ENCODE measurements at places on chromosomes 12 and 14.

DNA sequence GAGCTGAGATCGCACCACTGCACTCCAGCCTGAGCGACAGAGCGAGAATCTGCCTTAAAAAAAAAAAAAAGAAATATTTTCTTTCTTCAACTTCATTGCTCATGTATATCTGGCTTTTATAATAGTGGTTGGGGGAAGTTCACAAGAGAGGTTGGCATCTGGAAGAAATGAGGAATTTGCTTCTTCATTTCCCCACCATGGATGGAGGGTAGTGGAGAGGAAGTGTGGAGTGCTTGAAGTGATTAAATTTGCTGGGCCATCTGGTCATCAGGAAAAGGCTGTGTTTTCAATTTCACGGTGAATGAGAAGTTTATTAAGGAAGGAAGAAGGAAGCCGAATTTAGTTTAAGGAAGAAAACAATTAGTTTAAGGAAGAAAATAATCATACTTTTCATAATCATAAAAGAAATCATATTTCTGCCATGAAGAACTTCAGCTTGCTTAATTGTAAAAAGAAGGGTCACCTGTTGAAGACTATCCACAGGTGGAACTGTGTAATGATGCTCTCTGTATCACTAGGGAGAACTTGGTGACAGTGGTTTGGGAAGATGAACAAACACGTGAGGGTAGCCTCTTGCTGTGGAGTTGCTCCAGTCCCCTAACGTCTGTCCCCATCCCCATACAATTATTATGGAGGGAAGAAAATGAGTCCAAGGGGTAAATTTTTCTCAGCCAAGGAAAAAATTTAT is 197.3 kb upstream of the ARHGAP5 start:
- DNase-seq = no peak

DNA sequence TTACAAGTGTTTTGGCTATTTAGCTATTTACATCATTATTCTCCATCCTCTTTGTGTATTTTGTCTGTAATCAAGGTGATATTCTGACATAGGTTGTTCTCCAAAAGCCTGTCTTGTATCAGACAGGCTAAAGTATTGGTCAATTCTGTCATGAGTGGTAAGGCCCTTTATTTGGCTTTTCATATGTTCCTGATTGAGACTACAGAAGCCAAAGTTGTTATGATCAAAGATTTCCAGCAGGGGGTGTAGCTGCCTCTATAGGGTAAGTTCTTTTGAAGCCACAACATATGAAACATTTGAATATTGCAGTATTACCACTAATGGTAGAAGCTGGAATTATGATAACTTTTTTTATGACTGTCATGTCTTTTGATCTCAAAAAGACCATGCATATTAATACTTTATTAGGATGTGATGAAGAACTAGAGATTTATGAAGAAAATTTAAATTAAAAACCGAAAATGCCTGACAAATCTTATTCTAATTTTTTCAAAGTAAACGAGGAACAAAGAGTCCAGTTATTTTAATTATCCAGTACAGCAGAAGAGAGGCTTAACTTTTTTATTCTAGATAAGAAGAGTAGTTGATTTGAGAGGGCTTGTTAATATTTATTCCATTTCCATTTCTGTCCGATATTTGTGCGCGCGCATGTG is 3.4 kb upstream of the ARHGAP5 start:
- peak; percentile 25 for DNase-seq

GRCh38 chr12:44287545-44287944 is 451.7 kb downstream of the TMEM117 start:
- DNase-seq = no peak

DNA sequence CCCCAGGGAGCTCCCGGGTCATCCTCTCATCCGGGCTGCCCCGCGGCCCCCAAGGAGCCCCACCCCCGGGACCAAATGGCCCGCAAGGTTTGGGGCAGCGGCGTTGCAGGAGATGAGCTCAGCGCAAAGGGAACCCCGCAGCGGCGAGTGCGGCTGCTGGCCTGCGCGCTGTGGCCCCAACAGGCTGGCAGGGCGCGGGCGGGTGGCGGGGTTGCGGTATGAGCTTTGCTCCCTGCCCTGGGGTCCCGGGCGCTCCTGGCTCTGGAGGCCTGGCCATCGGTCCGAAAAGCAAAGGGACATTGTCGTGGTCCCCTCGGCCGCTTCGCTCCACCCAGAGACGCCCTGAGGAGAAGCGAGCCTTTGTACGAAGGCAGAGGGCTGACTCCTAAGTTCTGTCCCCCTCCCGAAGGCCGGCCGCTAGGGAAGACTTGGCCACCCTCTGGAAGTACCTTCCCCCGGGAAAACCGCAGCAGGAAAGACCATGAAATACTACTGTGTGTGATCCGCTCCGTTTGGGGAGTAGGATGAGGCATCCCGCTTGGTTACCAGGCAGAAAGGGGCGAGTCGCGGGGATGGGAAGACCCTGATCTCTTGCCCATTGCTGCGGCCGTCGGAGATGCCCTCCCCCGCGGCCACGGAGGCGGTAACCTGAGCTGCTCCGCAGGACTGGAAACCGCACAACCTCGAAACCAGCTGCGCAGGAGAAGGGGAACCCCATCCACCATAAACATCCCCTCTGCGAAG is 620 bp upstream of the NID2 start:
- no peak for DNase-seq

DNA sequence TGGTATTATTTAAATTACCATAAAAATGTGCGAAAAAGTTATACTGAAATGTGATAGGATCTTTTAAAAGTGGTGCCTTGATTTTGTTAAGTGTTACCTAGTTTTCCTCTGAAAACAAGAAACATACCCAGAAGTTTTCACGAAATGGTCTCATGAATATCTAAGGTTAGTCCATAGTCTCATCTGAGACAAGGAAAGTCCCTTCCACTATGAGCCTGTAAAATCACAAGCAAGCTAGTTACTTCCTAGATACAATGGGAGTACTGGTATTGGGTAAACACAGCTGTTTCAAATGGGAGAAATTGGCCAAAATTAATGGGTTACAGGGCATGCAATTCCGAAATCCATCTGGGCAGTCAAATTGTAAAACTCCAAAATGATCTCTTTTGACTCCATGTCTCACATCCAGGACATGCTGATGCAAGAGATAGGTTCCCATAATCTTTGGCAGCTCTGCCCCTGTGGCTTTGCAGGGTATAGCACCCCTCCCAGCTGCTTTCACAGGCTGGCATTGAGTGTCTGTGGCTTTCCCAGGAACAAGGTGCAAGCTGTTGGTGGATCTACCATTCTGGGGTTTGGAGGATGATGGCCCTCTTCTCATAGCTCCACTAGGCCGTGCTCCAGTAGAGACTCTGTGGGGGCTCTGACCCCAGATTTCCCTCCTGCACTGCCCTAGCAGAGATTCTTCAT is 271.4 kb downstream of the NAV3 start:
- DNase-seq = no peak

GRCh38 chr14:36784541-36784940 is 122.9 kb downstream of the PAX9 start:
- no peak for DNase-seq

GRCh38 chr14:72996916-72997315 is 30.0 kb downstream of the ZFYVE1 start:
- DNase-seq = no peak

DNA sequence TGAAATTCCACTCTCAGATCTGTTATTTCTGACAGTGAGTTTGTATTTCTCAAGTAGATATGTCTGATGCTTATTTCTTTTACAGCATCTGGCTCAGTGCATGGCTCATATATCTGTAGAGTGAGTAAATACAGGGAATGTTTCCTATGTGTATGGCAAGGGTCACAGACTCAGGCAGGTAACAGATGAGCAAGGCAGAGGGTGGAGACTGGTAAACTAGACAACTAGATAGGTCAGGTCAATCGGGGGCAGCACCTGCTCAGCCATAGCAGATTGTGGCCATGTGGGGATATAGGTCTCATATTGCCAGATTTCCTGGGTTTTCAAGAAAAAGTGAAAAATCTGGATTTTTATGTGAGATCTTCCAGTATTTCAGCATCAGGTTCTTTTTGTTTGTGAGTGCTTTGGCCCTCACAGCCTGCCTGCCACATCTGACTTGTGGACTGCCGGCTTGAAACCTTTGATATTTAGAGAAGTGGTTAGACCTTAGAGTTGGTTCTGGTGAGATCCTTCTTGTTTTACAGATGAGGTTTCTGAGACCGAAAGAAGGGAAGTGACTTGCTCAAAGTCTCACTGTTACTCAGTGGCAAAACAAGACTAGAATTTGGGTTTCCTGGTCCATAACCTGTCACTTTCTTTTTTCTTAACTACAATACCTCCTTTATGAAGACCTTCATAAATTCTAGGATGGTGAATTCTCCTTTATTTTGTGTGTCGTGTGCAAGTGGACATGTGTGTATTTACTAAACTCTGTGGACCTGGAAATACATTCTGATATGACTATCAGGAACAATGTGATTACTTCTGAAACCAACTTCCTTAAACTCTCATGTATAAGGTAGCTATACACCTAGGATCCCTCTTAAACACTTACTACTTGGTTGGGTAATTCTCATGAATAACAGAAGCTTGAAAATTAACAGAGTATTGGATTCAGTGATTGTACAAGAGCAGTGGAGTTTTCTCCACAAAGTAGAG is 34.4 kb downstream of the PROX2 start:
- no peak for DNase-seq

DNA sequence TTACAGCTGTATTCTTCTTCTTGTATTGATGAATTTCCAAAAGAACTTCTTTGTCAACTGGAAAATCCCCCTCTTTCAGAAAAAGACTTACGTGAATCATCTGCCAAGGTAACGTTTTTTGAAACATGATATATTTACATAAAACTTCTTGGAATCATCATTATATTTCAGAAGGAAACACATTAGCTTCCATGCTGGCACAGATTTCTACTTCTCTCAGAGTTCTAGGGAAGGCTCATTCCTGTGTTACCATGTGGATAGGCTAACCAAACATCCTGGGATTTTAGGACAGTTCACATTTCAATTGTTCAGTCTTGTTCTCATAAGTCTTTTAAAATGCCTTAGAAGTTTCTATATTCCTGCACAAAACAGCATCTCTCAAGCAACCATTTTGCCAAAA is 120.3 kb upstream of the NEDD1 start:
- no peak for DNase-seq

DNA sequence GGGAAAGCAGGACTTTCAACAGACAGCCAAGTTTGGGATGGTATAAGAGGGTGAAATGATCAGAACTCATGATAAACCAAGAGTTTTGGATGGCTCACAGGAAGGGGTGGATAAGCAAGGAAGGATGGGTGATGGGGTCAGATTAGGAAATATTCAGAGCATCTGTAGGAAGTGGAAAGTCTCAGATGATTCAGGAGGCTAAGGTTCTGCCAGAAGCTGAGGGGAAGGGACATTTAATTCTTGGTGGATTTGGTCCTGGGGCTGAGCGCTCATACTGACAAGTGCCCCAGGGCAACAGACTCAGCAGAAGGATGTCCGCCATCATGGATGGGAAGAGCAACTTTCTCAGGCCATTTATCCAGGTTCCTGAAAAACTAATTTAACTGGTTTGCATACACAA is 28.4 kb upstream of the BDKRB2 start:
- DNase-seq = no peak

GRCh38 chr12:20314328-20314727 is 54.0 kb upstream of the PDE3A start:
- no peak for DNase-seq

DNA sequence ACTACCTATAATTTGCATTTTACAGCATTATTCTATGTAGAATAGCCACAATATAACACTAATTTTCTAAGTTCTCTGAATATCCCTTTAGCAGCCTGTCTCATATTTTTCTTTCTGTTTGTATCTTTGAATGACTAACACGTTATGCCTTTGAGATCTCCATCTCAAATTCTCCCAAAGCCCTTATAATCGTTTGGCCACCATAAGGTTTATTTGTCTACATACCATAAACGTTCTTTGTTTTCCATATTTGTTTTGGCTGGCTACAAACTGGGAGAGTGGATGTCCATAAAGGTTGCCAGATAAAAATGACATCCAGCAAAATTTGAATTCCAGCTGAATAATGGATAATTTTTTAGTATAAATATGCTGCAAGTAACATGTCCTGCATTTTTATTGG is 203.7 kb downstream of the STXBP6 start:
- DNase-seq = no peak

DNA sequence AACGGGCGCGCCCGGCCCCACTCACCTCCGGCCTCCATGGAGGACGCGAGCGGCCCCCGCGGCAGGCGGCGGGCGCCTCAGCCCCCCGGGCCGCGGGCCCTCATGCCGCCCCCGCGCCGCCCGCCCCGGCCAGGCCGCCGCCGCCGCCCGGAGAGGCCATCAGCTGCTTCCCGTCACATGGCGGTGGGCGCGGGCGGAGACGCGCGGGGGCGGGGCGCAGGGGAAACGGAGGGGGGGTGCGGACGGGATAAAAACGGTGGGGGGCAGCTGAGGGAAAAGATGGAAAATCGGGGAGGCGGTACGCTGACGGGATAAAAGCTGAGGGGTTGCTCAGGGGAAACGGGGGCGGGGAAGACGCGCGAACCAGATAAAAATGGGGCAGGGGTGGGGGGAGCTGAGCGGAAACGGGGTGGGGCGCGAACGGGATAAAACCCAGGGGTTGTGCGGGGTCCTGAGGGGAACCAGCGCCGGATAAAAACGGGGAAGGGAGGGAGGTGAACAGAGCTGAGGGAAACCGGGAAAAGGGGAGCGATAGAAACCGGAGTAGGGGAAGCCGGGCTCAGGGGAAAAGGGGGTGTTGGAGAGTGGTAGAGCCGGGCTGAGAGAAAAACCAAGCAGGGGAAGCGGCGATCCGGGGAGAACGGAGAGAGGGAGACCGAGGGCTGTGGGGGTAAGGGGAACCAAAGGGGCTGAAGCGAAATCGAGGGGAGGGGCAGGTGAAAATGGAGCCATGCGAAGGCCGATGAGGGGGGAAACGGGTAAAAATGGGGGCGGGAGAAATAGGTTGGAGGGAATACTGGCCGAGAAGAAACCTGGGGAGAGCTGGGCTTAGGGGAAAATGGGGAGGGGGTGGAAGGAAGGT is at the start of gene WSB2:
Gene WSB2 (minus strand): TSS at position 169 of the 862 bp plus-strand sequence. CDS start 131 bp downstream, at position 38.
- peak; percentile 40 for DNase-seq

DNA sequence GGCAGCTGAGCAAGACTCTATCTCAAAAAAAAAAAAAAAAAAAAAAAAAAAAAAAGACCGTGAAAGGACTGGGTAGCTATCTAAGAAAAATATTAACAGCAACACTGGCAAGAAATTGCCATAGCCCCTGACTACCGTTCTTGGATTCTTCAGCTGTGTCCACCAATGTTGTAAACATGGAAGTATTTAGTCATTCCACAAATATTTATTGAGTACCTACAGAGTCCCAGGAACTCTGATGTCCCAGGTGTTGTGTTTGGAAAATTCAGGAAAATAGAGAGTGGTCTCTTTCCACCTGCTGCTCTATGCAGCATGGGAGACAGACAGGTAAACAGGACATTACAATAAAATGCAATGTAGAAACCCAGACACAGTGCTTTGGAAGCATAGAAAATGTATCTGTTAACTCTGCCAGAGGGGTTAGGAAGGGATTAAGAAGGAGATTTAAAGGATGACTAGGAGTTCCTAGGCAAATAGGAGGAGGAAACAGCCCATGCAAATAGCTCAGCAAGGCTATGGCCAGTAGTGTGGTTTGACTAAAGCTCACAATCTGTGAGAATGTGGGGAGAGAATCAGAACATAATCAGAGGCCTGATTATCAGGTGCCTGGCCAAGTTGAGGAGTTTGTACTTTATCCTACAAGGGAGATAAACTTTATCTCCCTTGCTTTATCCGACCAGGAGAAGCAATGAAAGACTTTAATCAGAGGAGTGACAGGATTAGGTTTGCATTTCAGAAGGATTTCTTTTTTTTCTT is 2.1 kb upstream of the DLST start:
- no peak for DNase-seq

Measured in GM12891 (cell line).